ENCODE measurements at places on chromosomes 16 and 17.
A peak's percentile ranks its signal among the peaks of the same experiment; 100 is the strongest.

DNA sequence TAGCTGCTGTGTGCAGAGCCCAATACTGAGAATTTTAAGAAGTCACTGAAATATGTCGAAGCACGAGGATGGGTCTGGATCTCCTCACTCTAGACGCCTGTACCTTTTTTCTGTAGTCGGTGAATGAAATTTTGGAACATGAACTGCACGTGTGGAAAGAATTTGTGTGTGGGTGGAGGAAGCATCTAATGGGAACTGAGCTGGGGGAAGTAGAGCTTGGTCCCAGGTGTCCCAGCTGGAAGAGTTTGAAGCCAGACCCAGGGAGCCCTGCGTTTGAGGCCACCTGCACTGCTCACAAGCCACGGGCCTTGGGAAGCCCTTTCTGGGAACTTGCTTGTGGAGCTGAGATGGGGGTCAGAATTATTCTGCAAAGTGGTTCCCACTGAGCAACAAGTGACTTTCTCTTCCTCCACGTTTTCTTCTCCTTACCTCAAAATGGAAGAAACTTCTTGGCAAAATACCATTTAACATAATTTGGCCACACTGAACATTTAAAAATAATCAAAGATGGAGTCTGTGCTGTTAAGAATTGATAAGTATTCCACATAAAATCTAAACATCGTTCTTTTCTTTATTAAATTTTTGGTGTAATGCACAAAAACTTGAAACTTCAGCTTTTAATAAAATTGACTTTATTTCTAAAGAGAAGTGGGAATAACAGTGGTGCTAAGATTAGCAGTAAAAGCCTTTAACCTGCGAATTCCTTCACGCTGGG, 163.8 kb downstream of the PRKCA start:
- DNase-seq = no peak

- DNase-seq = peak; percentile 42
Measured at GRCh38 chr17:27879987-27880608, 13.1 kb downstream of the LYRM9 start.

DNA sequence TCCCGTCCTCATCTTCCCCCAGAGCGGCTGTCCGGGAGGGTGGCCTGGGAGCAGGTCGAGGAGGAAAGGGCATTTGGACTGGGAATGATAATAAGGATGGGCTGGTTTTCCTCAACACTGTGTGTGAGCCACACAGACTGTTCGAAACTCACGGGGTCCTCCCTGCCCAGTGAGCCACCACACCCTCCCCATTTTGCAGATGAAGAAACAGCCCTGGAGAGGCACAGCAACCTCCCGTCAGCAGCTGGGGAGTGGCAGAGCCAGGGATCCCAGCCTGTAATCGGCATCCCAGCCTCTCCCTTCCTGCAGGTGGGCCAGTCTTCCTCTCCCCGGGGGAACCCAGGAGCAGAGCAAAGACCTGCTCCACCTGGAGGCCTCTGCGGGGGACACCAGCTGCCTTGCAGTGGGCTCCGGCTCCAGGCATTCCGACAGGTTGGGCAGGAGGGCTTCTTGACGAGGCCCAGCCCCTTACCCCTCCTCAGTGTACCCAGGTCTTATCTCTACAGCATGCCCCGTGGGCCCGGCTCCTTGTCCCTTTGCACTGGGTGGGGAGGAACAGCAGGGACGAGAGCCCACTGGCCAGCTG, 23.8 kb downstream of the ENGASE start:
- DNase-seq = no peak

GRCh38 chr17:60926466-60927183, 249.0 kb downstream of the BCAS3 start:
- DNase-seq = no peak

DNA sequence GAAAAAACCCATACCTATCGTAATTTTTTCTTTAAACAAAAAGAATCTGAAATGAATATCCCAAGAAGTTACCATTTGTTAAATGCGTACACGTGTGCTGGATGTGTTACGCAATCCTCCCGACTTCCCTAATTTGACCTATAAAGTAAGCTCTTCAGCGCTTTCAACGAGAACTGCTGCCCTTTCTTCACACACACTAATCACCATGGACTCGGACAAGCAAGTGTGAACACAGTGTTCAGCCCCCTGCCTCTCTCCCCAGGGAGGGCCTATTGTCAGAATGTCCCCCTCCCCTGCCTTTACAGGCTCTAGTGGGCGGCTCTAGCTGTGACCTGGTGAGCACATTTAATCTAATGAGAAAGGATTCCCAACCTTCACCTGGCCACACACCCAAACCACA, 216.1 kb downstream of the CEP112 start:
- DNase-seq = no peak

GRCh38 chr16:66224626-66225025, 141.9 kb upstream of the CDH5 start:
- no peak for DNase-seq

GRCh38 chr17:81527591-81528383, at the start of gene FSCN2:
Gene FSCN2, plus strand, starts transcription at chr17:81528377. Its CDS starts 155 bp downstream, at chr17:81528532.
- DNase-seq = no peak

DNA sequence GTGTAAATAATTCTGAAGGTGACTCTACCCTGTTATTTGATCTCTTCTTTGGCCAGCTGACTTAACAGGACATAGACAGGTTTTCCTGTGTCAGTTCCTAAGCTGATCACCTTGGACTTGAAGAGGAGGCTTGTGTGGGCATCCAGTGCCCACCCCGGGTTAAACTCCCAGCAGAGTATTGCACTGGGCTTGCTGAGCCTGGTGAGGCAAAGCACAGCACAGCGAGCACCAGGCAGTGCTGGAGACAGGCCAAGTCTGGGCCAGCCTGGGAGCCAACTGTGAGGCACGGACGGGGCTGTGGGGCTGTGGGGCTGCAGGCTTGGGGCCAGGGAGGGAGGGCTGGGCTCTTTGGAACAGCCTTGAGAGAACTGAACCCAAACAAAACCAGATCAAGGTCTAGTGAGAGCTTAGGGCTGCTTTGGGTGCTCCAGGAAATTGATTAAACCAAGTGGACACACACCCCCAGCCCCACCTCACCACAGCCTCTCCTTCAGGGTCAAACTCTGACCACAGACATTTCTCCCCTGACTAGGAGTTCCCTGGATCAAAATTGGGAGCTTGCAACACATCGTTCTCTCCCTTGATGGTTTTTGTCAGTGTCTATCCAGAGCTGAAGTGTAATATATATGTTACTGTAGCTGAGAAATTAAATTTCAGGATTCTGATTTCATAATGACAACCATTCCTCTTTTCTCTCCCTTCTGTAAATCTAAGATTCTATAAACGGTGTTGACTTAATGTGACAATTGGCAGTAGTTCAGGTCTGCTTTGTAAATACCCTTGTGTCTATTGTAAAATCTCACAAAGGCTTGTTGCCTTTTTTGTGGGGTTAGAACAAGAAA, 5.1 kb downstream of the STH start:
- DNase-seq = no peak

GRCh38 chr16:10738231-10739077, 5.2 kb upstream of the NUBP1 start:
- DNase-seq = no peak

DNA sequence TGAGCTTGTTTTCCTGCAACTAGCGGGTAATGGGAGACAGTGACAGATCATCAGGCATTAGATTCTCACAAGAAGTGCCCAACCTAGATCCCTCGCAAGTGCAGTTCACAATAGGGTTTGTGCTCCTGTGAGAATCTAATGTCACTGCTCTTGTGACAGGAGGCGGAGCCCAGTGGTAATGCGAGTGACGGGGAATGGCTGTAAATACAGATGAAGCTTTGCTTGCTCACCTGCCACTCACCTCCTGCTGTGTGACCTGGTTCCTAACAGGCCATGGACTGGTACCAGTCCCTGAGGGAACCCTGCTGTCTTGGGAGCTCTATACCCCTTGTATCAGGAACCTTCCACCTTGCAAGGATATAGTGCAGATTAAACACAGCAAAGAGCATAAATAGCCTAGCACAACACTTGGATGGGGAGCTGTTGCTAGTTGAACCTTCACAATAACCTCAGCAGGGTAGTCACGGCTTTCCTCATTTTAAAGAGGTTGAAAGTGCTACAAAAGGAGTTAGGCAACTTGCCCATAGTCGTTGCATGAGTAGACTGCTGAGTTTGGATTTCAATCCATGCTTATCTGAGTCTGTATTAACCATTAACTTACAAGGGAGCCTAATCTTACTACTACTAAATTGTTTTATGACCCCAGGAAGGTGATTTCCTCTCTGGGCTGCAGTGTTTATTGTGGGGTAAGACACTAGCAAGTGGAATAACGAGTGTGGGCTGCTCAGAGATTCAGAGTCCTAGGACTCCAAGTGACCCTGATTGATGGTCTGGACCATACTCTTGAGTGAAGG, 156.6 kb upstream of the ZFHX3 start:
- peak; percentile 26 for DNase-seq

DNA sequence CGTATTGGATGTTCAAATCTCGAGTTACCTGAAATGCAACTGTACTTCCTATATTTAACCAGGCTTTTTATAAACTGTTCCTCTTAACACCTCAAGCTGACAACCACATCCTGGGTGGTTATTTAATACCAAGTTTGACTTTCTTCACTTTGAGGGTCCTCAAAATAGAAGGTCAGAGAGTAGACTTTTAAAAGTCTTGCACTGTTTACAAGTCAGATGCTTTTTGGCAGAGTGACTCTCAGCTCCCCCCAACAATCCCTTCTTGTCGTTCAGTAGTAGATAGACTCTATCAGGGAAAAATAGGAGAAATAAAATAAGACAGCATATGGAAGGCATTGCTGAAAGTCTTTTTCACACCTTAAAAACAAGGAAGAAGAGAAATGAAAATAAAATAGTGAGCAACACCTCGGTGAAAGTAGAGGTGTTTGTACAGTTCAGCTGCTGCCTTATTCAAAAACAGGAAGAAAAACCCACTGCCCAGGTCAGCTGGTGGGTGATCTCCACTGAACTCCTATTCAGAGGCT, 650.4 kb downstream of the WWOX start:
- DNase-seq = no peak

- DNase-seq = no peak
Measured at GRCh38 chr16:6548507-6548906, 784.1 kb upstream of the RBFOX1 start.

DNA sequence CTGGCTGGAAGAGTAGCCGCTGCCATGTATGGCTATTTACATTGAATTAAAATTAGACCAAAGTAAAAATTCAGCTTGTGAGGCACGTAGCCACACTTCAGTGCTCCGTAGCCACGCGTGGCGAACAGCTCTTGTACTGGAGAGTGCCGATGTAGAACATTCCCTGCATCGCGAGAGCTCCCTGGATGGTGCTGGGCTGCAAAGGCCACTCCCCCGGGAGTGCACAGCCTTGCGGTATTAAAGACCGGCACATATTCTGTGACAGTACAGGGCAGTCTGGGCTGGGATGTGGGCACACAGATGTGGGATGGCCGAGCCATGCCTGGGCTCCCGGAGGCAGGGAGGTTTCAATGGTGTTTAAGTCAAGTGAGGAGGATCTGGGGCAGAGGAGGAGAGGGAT, 102.2 kb downstream of the CMIP start:
- no peak for DNase-seq

- no peak for DNase-seq
Measured at GRCh38 chr17:34511931-34512330, 67.5 kb upstream of the TMEM132E start.

GRCh38 chr17:3690094-3690715, 5.8 kb downstream of the P2RX5 start:
- DNase-seq = no peak

DNA sequence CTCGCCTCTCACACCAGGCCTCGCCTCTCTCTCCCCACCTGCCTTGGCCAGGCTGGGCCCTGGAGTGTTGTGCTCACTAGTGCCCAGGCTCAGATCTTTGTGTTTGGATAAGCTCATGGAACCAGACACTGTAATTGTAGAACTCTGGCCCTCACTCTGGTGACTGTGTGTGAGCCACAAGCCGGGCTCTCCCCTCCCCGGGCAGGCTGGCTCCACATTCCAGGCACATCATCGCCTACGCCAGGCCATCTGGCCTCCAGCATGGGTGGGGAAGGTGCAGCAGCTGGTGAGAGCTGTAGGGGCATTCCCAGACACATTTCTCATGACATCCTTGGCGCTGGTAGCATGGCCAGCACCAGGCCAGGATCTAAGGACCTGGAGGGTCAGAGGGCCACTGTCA, 202.3 kb downstream of the RAB11FIP4 start:
- no peak for DNase-seq

- DNase-seq = peak; percentile 81
Measured at GRCh38 chr16:69482410-69482991, 58.1 kb downstream of the CYB5B start.

- DNase-seq = no peak
Measured at GRCh38 chr16:29804020-29804419, 2.3 kb upstream of the MAZ start.

DNA sequence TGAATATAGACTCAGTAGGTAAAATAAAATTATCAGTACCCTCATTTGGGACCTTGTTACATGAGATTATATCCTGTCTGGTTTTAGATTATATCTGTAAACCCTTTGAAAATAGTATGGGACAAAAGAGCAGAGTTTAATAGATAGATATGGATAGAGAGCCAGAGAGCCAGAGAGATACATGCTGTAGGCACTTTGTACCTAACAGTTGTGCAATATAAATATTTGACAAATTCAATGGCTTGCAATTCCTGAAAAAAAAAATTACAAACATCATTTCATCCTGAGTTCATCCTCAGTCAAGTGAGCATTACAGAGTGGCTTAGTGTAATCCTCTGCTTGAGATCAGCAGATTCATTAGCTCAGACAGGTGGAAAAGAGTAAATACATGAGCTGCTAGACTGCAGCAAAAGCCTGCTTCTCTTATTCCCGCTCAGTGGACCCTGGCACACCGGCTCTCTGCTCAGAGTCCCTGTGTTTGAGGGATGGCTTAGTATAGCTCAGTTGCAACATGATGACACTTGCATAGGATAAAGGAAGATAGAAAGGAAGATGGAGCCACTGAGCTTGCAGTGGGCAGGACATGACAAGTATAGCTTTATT, 931.6 kb upstream of the GOT2 start:
- no peak for DNase-seq

DNA sequence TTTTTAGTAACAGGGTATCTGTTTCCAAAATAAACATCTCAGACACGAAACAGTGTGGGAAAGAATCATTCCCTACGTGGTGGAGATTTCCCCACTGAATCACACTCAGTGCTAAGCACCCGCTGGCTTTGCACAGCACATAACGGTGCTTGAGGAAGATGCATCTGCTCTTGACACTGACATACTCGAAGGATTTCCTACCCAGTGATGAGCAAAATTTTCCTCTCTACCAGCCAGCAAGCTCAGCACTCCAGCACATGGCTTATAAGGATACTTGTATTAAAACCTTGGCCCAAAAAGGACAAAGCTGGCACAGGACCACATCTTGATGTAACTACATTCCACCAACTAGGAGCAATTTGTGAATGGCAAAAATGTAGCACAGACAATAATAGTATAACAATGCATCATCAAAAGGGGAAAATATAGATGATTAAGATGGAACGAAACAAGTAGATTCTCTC, 59.0 kb downstream of the ANKFY1 start:
- no peak for DNase-seq

All from NCI-H2107 (cell line).